ENCODE measurements at places on chromosomes 13 and 19.

DNA sequence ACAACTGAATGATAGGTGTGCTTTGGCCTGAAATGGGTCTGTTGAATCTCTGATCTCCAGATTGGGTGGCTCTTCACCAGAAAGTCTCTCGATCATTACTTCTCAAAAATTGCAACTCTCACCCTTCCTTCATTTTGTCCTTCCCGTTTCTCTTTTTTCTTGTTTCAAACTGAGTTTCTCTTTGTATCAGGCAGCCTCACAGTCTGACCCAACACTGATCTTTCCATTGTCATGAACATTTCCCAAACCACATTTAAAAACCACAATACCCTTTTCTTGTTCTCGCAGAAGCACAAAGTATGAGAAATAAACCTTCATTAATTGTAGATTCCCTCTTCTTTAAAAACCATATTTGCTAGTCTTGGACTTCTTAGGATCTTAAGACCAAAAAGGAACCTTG is 33.6 kb upstream of the HMGB1 start:
- no peak for DNase-seq

DNA sequence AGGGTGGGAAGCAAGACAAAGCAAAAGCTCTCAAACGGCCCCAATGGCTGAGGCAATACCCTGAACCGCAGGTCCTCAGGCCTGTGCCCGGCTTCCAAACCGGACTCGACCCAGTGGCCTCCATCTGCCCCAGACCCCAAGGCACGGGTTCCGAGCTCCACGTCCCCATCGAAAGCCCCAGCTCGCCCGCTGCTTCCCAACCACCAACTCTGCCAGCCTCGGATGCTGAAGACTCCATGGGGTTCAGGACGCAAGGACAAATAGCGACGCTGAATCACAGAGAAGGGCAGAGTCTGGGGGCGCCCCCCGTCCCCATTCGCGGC is 559 bp downstream of the POLR2E start:
- DNase-seq: no peak

GRCh38 chr13:96822895-96823294 is 171.4 kb downstream of the OXGR1 start:
- peak; percentile 47 for DNase-seq

DNA sequence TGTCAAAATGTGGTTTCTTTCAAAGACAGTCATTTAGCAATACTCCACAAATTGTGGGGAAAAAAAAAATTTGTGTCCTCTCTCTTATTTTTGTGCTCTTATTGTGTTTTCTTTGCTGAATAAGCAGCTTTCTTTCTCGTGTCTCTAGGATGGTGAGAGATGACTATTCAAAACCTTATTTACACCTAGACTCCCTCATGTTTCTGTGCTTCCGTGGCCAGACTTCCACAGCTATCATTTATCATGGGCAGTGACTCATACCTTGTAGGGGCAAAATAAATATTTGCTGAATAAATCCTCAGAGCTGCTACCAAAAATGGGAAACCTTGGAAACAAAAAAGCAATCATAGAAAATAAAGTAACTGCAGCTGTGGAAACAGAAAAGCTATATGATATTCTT is 204.9 kb upstream of the MIR17HG start:
- DNase-seq: peak; percentile 79

DNA sequence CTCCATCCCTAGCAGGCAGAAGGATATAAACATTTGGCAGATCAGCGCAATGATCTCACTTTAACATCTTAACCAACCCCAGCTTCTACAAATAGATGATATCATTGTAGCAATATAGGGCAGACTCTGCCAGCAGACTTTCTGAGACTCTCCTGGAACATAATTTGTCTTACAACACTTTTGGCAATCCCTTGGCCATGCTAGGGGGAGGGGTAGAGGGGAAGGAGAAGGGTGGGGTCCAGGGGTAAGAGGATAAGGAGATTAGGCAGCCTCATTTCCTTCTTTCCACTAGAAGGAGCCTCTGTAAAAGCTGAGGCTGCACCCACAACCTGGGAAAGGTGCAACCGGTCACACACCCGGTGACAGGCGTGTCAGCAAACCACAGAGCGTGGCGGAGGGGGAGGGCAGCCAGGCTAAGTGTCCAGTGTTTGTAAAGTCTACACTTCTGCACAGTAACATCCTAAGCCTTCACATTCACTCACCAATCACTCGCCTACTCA is 8.7 kb upstream of the UBAC2 start:
- no peak for DNase-seq

DNA sequence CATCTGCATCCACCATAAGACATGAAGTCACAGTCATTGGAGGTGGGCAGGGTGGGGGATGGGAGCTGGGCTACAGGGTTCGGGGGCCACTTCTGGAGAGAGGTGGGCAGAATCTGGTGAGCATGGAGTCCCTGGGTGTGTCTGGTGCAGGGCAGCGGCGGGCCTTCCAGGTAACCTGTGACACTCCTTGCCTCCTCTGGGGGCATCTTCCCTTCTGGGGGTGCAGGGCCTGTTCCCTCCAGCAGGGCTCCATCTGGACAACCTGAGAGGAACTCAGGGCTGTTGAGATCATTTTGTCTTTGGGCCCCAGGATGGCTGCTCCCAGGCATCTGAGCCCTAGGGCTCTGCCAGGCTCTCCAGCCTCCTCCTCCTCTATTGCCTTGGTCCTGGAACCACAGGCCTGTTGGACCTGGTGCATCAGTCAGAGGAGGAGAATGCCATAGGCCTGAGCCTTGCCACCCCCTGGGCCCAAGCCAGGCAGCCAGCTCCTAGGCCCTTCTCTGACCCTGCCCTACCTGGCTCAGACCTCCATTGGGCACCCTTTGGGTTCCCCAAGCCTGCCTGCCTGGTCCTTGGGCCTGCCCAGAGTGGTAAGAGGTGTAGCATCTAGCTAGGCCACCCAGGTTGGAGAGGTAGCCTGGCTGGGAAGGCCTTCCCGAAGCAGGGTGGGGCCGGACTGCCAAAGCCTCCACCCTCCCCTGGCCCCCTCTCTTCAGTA is 13.4 kb downstream of the LYL1 start:
- DNase-seq: no peak

Measured in HT1080 (cell line).